ENCODE measurements at places on chromosomes 16 and 17.

DNA sequence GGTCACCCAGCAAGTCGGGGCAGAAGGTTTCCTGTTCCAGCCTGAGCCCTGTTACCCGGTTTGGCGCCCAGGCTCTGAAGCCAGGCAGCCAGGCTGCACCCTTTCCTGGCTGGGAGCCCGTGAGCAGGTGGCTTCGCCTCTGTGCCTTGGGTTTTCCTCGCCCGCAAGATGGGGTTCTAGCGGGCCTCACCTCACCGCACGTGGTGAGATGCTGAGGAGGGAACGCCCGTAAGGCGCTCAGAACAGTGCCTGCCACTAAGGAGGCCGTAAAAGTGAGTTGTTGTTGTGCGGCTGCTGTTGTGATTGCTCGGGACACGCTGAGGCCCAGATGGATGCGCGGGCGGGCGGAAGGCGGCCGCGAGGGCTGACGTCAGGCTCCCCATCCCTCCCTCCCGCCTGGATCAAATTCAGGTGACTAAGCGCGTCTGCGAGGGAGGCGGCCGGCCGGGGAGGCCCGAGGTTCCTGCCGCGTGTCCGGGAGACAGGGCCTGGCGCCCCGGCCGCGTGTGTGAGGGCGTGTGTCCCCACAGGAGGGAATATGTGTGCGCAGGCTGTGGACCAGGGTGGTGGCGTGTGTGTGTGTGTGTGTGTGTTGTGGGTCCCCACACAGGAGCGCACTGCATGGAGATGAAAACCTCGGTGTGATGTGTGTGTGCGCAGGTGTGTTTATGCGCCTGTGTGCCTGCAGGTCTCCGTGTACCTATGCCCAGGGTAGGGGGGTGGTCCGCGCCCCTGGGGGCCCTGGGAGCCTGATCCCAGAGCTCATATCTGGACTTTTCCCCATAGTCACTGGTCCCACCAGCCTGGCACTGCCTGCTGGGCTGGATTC, 4.3 kb downstream of the CAMKK1 start:
- peak; percentile 84 for DNase-seq

DNA sequence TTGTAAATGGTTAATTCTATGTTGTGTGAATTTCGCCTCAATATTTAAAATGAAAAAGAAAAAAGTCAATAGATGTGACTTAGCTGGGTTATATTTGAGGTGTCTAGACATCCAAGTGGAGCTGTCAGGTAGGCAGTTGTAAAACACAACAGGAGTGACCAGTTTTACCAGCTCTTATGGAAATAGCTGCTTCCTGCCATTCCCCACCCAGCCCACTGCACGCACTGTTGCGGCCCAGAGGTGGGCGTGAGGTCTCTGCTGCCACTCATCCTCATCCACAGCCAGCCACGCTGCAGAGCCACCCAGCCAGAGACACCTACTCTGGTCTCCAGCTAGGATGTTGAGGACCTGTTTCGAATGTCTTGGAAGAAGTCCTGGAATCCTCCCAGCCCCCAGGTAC, 3.4 kb upstream of the CARD14 start:
- no peak for DNase-seq

DNA sequence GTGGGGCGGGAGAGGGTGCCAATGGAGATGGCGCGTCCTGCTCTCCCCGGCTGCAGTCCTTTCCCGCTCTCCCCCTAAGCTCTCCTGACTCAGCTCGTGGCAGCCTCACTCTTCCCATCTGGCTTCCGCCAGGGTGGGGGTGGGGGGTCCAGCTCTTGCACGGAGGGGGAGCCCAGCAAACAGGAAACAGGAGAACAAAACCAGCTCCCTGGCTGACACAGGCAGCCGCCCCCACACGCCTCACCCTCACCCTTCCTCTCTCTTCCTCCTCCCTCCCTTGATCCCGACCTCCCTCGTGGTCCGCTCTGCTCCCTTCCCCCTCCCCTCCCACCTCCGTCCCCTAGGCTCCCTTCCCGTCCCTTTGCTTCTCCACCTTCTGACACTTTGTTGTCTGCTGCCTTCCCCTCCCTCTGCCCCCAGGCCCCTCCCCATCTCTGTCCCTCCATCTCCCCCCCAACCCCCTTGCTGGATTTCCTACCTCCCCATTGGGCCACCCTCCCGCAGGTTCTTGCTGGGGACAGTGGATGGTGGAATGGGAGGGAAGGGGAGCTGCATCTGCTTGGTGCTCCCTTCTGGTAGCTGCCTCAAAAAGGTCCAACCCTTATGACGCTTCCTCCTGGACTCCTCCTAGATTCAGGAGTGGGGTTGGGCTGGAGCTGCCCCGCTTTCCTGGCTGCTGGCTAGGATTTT, 23.7 kb downstream of the ARHGAP23 start:
- no peak for DNase-seq

DNA sequence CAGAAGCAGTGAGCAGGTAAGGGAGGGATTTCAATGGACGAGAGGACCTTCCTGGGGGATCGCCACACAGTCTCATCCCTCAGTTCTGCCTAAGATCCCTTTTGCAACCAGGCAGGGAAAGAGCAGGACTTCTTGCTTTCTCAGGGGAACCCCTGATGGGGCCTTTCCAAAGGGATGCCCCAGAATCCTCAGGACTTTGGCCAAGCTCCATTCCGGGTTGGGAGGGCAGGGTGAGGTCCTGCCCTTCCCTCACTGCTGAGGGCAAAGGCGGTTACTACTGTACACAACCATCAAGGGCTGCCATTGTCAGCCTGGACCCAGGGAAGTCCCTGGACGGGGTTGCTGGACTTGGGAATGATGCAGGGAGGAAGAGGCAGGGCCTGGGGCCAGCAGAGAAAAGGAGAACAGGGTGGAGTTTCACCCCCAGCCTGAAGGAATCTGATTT, 9.7 kb downstream of the PRR29 start:
- DNase-seq: no peak
